AG04450 (cell line): ENCODE measurements at places on chromosomes 3 and 15.

DNA sequence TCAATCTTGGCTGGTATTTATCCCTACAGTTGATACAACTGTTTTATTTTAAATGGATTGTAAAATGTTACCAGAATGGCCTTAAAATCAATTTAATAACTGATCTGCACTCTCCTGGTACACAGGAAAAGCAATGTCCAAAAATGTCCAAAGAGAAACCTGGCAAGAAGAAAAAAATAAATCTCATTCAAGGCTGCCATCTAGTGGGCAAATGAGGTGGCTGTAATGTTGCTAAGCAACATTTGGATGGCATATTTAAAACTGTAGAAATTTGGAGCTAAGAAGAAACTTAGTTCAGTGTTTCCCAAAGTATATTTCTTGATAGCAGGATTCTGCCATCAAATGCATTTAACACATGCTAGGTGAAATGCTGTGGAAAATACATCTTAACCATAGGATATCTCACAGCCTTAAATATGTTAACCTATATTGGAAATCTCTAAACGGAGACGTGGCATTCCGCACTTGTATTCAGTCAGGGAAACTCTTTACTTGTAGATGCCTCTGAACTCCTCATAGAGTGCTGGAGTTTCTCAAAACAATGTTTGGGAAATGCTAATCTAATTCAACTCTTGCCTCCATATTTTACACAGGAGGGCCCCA, 216.8 kb downstream of the ERC2 start:
- peak; percentile 6 for DNase-seq

- DNase-seq = no peak
Observed at GRCh38 chr3:94398036-94398435, 335.2 kb downstream of the NSUN3 start.

DNA sequence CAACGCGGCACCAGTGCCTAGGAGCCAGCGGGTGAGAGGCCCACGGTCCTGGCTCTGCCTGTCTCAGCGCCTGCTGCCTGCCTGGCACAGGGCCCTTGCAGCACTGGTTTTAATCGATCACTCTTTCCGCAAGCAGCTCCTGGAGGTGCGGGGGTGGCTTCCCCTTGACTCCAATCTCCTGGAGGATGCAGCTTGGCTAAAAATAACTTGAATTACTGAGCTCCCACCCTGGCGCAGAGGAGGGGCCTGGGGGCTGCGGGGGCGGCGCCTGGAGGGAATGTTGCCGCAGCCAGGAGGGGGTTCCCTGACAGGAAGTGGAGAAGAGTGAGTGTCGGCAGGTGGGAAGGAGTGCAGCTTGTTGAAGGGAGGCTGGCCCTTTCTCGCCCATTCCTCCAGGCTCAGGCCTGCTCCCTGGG, 9.9 kb upstream of the RPL29 start:
- peak; percentile 42 for DNase-seq

- peak; percentile 36 for DNase-seq
Observed at GRCh38 chr3:112293368-112294321, at the start of gene SLC9C1. SLC9C1 (minus strand) TSS chr3:112294216; CDS start chr3:112286791, 7,425 bp downstream.

DNA sequence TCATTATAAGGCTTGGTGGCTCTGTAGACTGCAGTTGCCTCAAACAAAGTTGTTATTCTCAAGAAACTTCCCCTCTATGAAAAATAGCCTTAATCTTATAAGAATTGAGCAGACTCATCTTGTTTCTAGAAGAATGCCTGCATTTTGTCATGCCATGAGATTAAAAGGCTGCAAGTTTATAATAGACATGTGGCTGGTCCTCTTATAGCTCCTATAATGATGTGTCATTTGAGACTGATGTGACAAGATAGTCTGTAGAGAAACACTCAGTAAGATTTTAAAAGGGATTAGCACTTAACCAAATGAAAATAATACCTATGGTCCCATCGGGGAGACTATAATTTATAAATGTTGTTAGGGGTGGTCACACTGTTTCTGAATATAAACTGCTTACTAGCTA, 312.5 kb downstream of the OXSM start:
- DNase-seq = no peak

DNA sequence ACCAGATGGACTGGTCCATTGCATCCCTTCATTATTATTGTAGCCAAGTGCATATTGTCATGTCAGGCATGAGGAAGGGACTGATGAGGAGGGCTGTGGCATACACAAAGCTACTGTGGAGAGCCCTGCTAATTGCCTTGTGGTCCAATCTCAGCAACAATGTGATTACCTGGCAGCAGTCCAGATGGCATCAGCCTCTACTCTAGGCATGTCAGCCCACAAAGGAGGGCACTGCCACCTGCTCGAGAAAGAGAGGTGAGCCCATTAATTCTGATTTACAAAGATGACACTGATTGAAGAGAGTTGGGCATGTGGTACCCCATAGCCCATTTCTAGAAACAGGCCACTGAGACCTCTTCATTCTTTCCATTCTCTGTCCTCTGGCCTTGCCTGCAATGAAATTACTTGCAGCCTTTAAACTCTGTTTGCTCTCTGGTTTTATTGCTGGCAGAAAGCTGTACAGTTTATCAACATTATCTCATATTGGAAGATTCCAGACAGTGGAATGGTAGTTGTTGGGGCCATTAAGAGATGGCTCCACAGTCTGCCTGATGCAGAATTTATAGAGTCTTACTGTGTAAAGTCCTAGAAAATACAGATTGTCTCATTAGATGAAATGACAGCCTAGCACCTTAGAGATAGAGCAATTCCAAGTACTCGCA, 307.7 kb downstream of the ARPP21 start:
- no peak for DNase-seq

DNA sequence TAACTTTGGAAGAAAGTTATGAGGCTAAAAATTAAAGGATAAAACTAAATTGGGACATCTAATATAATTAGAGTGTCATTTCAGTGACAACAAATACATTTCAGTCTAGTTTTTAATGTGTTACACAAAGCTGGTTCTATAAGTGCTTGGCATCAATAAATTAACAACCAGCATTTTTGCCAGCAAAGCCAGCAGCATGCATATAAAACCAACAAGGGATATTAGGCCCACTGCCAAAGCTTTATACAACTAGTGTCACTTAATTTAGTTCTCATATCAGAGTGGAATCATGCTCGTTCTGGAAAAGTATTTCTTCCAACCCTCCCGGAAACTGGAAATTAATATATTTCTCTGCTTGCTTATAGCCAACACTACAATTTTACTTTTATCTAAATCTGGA, 88.8 kb downstream of the THBS1 start:
- no peak for DNase-seq

DNA sequence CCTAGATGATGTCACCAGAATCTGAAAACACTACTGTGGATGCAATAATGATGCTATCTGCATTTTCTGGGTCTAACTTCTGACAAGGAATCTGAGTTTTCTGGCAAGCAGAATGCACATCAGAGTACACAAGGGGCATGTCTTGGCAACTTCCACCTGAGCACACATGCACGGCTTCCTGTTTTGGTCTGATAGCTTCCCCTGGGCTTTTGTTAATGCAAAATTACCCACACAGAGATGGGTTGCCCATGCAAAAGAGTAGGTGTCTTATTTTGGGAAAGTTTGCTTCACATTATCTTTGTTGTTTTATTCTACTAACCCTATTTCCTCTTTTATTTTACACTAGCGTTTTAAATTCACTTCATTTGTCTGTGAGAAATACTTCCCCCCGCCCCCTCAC, 74.2 kb upstream of the SATB1 start:
- DNase-seq = no peak

DNA sequence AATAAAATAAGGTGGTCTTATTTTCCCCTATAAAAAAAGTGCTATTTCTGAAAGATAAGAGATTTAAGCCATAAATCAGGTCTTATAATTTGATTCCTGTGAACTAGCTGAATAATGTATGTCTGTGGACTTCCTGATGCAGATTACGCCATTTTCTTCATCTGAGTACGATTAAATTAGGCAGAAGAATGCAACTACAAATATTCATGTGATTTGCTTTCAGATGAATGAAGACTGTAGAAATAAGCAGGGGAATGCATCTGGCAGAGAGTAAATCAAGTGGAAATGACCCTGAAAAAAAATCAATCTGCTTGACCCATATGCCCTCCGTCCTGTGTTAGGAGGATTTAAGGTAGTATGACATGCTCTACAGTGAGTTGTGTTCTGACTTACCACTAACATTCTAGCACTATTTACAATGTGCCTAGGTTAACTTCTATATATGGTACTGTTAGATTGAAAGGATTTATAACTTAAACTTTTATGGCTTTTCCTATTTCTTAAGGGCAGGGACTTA, 14.7 kb downstream of the BNIP2 start:
- no peak for DNase-seq

- no peak for DNase-seq
Observed at GRCh38 chr3:125239266-125239665, 26.7 kb upstream of the SLC12A8 start.

GRCh38 chr3:69385723-69386555, at the start of gene FRMD4B:
FRMD4B (minus strand) TSS chr3:69386088; CDS start chr3:69385989, 99 bp downstream.
- DNase-seq = no peak

DNA sequence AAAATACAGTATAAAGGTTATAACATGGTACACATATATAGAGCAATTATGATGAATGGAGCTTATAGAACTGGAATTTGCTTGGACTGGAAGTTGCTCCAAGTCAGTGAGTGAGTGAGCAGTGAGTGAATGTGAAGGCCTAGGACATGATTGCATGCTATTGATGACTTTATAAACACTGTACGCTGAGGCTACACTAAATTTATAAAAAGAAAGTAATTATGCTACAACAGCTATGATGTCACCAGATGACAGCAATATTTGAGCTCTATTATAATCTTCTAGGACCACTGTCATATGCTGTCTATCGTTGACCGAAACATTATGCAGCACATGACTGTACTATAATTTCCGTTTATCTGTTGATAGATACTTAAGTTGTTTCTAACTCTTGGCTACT, 463.3 kb downstream of the EPHA6 start:
- no peak for DNase-seq

- DNase-seq = no peak
Observed at GRCh38 chr3:172461530-172462138, 13.4 kb upstream of the GHSR start.

- no peak for DNase-seq
Observed at GRCh38 chr3:136637176-136637575, 115.0 kb downstream of the STAG1 start.

DNA sequence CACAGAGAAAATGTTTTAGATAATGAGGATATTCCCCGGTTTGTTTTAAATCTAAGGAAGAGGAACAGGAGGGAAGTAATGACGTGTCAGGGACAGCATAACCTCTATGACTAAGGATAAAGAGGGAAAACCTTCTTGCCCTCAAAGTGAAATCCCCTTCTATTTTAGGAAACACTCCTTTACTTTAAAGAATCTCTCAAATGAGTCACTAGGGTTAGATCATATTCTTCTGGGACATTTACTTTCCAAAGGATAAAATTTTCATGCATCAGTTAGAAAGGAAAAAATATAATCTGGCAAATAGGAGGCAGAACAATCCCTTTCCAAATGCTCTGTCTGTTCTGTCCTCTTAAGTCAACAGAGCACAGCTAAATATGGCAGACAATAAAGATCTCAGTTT, 43.2 kb upstream of the UBE2E2 start:
- peak; percentile 55 for DNase-seq

DNA sequence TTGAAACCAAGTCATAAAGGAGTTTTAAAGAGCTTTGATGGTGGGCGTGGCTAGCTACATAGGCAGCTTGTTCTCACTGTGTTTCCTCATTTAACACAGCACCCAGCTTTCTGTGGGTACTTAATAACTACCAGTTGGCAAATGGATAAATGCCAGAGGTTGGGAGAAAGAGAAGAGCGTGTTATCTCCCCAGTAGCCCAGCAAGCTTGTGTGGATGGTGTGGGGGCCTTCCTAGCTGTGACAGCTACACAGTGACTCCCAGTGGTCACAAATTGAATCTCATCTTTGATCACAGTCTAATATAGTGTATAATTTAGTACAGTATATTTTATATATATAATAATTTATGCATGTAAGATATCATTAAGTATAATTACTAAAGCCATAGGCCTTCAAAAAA, 984.1 kb downstream of the EPHA3 start:
- DNase-seq = no peak

DNA sequence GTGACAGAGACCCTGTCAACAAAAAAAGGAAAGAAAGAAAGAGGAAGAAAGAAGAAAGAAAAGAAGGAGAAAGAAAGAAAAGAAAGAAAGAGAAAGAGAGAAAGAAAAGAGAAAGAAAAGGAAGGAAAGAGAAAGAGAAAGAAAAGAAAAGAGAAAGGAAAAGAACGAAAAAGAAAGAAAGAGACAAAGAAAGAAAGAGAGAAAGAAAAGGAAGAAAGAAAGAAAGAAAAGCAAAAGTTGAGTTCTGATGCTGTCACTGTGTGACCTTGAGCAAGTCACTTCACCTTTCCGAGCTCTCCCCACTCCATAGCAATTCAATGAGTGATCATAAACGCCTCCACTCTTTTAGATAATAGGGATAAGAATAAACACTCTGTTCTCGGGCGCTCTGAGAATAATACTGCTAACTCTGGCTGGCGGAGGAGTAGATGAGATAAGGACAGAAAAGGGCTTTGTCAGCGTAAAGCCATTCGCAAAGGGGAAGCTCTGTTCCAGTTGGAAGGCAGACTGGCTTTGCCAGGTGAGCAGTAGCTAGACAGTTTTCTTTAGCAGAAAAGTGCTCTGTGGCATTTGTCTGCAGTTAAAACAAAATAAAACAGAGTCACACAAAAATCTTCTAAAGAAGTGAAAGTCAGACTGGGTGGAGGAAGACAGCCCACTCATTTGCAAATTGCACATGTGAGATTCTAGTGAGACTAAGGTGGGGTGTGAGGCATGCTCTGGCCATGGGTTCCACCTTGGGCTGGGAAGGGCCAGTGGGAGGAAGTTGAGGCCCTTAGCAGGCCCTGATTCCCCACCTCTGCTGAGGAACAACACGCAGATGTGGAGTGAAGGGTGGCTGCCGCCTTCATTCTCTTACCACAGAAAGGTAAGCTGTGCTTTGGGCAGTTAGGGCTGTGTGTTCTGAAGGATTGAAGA, 9.6 kb upstream of the FLNB start:
- DNase-seq = no peak

DNA sequence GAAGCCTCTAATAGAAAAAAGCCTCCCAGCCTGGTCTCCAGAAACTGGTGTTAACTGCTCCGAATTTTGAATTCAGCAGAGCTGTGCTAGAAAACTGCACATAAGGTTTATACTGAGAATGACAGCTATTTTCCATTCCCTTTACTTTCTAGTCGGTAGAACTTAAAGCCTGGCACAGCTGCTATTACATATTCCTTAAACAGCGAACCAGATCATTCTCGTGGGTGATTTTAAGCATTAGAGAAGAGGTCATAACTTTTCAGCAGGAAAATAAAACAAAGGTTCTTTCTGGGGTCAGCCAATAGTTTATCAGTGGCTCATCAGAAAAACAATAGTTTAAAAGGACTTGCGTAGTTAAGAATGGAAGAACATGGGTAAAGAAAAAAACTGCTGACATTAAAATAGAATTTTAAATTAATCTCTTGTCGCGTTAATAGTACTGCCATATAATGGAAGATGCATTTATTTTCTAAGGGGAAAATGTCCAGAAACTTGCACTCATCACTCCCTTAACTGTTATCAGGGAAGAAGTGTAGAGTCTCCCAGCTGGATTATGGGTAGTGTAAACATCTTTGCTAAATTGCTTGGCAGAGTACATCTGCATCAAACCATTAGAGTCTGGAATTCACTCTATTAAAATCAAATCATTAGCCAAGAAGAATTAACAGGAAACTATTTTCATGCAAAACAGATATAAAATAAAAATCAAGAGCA, 7.9 kb downstream of the VGLL4 start:
- DNase-seq = no peak
